ENCODE measurements at places on chromosomes 12 and 14. TPM values are rescaled to one million over a fixed set of nuclear protein-coding genes. Genes with fewer than 3 reads are reported as not detected.

Gene GALC
- 18.2 TPM for polyA plus RNA-seq

Gene RTL1
- polyA plus RNA-seq = not detected

Gene GLS2
- polyA plus RNA-seq = 0.10 TPM

Gene NOVA1
- polyA plus RNA-seq = 4.2 TPM

DNA sequence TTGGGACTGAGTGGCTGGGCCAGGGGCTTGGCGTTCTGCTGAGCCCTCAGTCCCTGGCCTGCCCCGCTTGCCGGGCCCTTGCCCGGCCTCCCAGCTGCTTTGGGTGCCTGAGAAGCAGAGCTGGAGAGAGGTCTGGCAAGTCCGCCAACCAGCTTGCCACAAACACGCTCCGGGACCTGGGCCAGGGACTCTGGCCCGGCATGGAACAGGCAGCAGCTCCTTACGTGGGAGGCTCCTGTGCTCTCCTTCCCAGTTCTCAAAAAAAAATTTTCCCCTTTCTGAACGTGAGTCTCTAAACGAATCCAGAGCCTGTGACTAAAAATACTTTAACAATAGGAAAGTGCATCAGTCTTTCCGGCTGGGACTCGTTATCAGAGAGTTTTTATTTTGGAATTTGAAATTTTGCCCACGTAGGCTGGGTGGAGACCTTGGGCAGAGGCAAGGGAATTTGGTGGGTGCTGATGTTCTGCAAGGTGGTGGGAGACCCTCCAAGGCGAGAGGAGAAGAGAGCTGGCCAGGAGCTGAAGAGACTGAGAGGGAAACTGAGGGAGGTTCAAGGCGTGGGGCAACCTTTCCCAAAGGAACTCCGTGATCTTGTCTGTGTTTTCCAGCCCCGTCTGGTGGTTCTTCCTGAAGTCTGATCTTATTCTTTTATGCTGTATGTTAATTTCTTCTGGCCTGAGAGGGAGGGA, 6.8 kb upstream of the NR4A1 start:
- DNase-seq = no peak

GRCh38 chr14:54369343-54369742, 27.5 kb upstream of the CDKN3 start:
- DNase-seq = no peak

DNA sequence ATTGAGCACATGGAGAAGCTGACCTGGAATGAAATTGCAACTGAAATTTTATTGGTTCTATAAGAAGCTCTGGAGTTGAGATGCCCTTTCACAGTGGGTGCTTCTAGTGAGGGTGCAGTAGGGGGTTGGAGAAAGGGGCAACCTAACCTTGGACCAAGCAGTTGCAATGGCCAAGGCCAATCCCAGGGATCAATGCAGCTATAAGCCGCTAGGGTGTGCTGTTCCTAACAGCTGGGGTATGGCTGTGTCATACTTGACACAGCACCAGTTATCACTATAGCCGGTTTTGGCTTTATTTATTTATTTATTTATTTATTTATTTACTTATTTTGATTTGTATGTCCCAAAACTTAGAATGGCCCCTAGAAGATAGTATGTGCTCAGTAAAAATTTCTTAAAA, 505.9 kb downstream of the FLRT2 start:
- no peak for DNase-seq

All from AG04450 (cell line).